ENCODE measurements at places on chromosomes 12 and 14.

DNA sequence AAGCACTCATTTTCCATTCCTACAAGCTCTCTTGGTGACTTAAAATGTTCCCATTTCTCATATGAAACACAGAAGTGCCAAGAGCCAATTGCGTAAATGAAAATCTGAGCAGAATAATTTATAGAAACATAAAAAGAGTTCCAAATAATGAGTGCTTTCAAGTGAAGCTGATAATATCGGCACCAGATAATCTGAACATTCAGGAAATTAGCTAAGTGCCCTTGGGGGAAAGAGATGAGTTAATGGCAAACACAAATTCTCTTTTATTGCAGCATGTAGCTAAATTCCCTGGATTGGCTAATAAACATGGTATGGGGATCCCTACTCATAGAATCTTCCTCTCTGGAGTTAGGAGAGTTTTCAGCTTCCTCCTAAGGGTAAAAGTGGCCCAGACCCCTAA lies 46.7 kb downstream of the DAD1 start:
- DNase-seq: no peak

- DNase-seq: no peak
Observed at GRCh38 chr12:105733579-105733978, 403.1 kb downstream of the C12orf75 start.

DNA sequence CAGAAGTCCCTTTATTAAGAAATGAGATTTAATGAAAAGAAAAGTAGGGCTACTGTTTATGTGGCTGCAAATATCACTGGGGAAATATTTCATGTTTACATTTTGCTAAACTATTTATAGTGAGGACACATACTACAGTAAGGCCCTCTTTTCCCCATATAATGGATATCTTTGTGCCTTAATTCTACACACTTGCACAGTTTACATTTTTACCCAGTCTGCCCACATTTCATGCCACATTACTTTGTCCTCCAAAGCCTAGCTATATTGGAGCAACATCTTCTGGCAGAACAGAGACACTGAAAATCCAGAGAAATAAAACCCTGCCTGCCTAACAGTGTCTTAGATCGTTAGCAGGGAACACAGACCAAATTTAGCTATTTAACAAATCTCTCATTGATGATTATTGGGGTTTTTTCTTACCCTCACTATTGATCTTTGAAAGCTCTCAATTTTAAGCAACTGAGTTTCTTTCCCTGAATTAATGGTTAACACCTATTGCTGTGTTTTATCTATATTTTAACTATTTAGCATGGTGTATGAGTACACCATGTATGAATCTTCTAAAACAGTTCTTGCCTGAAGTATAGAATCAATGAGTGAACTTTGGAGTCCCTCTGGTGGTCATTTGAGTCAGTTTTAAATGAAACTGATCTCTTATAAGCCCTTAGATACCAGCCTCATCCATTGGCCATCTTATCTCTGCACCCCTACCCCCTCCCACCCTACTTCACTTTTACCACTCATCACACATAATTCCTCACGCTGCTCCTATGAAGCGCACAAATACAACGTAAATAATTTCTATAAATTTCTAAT lies 170.2 kb downstream of the BCAT1 start:
- DNase-seq: no peak

DNA sequence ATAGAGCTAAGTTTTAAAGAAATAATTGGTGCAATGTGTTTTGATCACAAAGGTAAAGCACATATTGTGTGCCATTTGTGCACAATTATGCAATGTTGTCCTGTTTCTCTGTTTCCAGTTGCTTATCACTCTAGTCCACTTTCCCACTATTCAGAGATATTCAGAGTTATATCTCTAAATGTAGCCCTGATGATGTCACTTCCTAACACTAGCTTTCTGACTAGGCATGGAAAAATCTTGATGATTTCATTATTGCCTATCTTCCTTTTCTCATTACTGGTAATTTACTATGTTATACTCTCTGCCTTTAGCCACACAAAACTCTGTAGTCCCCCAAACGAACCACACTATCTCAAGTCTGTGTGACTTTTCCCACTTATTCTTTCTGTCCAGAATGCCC lies 221.2 kb downstream of the TRHDE start:
- DNase-seq: no peak

- no peak for DNase-seq
Observed at GRCh38 chr12:104003596-104003995, 37.9 kb downstream of the TDG start.

DNA sequence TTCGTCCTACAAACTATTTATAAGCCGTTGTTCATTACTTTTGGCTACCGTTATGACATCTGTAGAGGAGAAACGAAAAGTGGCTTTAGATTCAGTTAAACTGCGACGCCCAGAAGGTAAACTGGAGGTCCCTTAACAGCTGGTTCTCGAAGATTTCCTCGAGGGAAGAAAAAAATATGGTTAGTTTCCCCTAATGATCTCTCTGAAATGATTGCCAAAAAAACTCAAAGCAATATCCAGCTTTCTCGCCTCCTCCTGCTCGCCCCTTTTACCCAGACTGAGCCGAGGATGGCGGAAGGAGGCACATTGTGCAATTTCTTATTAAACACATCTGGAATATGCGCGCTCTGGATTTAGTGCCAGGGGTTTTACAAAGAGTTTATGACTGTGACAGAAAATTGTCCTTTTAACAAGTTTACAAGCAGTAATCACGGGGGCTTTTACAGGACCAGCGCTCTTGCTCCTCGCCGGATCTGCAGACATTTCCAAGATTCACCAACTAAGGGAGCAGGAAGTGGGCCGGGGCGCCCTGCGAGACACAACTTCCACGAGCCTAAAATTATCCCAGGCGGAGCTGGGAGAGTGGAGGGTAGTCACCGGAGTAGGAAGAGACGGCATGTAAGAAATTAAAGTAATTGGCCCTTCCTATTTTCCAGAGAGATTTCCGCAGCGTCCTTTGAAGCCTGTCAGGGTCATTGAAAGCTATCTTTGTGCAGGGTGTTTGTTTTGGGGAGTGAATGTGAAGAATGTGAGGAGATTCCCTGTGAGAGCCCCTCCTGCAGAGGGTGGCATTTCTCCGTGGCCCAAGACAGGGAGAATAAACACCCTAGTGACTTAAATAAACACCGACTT lies 5.6 kb downstream of the SIX1 start:
- no peak for DNase-seq

DNA sequence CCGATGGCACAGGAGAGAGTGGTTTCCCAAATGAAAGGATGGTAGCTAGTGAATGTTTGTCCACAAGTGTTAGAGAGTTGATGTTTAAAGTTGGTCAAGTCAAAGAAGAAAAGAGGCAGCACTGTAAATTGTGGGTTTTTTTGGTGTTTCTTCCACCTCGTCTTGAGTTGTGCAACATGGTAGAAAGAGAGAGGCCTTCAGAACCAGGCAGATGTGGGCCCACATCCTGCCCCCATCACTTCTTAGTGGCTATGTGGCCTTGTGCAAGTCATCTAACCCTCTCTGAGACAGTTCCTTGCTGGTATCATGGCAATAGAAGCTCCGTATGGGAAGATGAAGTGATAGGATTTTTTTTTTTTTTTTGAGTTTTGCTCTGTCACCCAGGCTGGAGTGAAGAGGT lies 60.8 kb downstream of the NDUFA12 start:
- no peak for DNase-seq

GRCh38 chr14:75558440-75558839 lies 20.0 kb upstream of the FLVCR2 start:
- no peak for DNase-seq

DNA sequence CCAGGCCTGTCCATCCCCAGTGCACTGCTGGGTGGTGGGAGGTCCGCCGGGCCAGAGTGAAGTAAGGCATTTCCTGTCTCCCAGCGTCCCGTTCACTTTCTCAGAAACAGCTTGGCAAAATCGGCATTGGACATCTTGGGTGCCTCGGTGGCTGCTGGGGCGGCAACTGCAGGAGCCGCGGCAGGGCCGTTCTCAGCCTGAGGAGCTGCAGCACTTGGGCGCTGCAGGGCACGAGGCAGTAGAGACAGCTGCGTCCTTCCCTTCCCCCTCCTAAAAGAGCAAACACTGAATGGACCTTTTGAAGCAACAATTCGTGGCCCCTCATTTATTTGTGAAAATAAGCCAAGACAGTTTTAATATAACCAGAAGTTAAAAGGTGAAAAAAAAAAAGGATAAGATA lies 8.3 kb downstream of the FICD start:
- no peak for DNase-seq

DNA sequence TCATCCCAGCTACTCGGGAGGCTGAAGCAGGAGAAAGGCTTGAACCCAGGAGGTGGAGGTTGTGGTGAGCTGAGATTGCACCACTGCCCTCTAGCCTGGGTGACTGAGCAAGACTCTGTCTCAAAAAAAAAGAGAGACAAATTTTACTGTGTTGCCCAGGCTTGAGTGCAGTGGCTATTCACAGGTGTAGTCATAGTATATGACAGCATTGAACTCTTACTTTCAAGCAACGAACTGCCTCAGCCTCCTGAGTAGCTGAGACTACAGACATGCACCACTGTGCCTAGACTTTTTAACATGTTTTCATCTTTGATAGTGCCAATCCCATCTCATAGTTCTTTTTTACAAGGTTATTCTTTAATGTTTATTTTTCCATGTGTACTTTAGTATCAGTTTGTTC lies 13.7 kb downstream of the ARID2 start:
- no peak for DNase-seq

DNA sequence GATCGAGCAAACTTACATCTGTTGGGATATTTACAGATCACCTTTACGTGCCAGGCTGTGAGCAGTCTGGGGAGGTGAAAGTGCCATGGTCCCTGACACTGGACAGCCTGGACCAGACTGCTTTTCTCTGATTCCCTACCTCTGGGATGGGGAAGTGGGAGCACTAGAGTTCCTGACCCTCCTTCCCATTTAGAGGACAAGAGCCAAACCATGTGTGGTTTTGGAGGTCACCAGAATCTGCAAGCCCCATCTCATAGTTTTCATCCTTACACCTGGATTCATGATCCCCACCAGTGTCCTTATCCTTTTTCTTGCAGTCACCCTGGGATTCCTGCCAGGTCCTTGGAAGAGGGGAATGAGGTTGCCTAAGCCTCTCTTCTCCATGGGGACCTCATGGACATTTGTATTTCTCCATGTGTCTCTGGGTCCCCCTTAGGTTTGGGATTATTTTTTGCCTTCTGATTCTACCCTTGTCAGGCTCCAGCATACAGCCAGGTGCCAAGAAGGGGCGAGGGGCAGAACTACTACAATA lies 1.5 kb upstream of the WNT10B start:
- DNase-seq: no peak

DNA sequence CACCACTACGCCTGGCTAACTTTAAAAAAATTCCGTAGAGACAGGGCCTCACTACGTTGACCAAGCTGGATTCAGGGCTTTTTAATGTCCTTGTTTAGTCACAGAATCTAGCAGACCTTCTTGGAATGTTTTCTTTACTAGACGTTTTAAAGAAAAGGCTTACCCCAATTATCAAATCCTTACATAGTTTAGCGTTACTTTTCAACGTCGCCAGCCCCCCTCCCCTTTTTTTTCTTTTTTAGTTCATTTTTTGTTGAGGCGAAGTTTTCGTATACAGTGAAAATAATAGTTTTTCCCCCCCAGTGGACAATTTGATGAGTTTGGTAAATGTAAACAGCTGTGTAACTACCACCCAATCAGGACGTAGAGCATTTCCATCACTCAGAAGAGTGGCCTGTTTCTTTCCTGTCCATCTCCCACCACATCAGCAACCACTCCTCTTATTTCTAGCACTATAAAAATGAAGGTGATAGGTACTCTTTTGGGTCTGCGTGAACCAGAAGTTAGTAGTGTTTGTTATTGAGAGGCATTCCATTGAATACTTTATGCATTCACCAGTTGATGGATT lies 753 bp upstream of the DLGAP5 start:
- no peak for DNase-seq

- DNase-seq: no peak
Observed at GRCh38 chr14:77088645-77089044, 9.4 kb upstream of the CIPC start.

- DNase-seq: no peak
Observed at GRCh38 chr12:116238149-116238548, 39.3 kb downstream of the MED13L start.

GRCh38 chr12:104840262-104840661 lies 117.8 kb downstream of the SLC41A2 start:
- DNase-seq: no peak

GRCh38 chr12:25126746-25127145 lies 68.2 kb downstream of the DNAI7 start:
- DNase-seq: no peak

GRCh38 chr14:23071244-23071920 lies 14.1 kb upstream of the CDH24 start:
- DNase-seq: peak; percentile 60

DNA sequence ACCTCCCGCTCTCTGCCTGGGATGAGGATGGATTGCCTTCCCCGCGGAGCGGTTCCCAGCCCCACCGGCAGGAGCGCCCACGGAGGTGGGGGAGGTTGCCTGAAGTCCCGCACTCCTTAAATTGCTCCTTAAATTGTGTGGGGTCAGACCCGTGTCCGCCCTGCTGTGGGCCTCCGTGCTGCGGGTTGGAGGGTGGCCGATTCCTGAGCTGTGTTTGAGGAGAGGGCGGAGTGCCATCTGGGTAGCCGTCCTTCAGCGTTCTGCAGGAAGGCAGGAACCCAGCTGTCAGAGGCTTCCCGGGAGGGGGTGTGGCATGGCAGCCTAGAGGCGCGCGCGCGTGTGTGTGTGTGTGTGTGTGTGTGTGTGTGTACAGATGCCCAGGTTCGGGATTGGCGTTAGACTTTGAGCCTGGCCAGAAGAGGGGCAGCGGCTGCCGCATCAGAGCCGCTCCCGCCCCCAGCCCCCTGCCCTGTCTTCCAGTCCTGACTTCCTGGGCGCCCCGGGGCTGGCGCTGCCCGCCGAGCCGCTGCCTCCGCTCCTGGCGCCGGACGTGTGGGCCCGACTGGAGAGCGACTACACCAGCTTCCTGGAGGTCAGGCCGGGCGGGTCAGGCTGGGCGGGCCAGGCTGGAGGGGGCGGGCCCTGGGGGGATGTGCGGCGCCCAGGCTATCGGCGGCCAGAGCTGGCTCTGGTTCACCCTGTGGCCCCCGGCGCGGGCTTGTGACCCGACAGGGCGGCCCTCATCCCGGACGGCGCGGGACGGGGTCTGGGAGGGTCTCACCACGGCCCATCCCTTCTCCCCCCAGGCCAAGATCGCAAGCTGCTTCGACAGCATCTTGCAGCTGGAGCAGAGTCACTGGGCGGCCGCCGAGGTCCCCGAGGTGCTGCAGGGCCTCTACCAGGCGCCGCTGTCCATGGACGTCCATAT lies 9.2 kb downstream of the EXOC3L4 start:
- DNase-seq: no peak

All from activated T-helper 1 cell treated with Interleukin-2 at 50 U/mL for 16 hours (primary cell).